Fibroblast of skin of right biceps (primary cell): ENCODE measurements at places on chromosomes 13 and 19.
A peak's percentile ranks its signal among the peaks of the same experiment; 100 is the strongest.

- no peak for DNase-seq
These were observed 385.9 kb upstream of the SPRY2 start for GRCh38 chr13:80726868-80727267.

GRCh38 chr19:6891761-6892385 lies 4.5 kb downstream of the ADGRE1 start:
- no peak for DNase-seq

DNA sequence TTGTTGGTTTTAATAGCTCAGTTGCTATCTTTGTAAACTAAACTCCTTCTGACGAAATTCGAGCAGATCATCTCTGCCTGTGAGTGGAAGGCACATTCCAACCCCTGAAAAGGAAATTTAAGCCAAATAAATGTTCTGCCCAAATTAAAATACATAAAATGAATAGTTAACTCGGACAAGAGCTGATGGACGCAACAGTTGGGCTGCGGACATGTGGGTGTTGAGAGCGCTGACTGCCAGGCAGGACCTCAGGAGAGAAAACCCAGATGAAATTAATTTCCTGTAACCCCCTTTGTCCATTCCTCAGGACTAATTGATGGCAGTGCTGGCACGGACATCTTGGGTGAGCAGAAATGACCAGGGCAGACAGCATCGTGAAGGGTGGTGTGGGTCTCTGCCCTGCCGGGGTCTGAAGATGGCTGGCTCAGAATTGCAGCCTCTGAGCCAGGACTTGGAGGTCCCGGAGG lies 86.5 kb downstream of the TSHZ3 start:
- no peak for DNase-seq

- DNase-seq: no peak
These were observed 31.0 kb downstream of the CRYL1 start for GRCh38 chr13:20494656-20495055.

GRCh38 chr19:57233207-57233606 lies 2.4 kb downstream of the AURKC start:
- DNase-seq: no peak

- DNase-seq: no peak
These were observed 16.0 kb downstream of the KLF2 start for GRCh38 chr19:16340654-16341053.

DNA sequence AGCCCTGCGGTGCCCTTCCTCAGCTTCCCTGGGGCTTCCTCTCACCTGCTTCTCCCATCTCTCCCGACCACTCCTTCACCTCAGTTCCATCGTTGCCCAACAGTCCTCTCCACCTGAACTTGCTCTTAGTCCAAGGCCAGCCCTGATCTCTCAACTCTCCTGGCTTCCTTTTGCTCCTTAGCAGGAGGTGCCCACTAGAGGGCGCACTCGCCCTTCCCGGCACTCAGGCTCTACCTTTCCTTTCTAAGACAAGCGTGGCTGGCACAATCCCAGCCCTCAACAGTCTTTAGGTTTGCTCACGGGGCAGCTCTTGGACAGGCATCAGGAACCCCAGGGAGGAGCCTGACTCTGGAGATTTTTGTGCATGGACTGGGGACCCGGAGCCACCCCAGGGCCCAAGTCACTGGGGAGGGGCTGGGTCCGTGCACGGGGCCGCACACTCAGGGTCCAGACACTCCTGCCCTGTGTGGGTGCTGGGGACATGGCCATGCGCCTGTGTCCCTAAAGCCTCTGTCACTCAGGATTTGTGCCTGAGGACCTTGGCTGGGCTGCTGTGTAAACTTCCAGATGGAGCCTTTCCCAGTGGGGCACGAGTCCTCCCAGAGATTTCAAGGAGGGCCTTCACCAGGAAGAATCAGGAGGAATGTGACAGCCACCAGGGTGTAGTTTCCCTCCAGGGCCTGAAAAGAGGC lies 12.1 kb upstream of the CEACAM8 start:
- DNase-seq: peak; percentile 30

- no peak for DNase-seq
These were observed 207.6 kb downstream of the DACH1 start for GRCh38 chr13:71659404-71659803.

- DNase-seq: no peak
These were observed 27.3 kb downstream of the EXOC3L2 start for GRCh38 chr19:45217957-45218334.

- no peak for DNase-seq
These were observed 23.1 kb upstream of the ASPDH start for GRCh38 chr19:50536662-50537305.

GRCh38 chr13:112903606-112904195 lies 65.3 kb upstream of the MCF2L start:
- no peak for DNase-seq

DNA sequence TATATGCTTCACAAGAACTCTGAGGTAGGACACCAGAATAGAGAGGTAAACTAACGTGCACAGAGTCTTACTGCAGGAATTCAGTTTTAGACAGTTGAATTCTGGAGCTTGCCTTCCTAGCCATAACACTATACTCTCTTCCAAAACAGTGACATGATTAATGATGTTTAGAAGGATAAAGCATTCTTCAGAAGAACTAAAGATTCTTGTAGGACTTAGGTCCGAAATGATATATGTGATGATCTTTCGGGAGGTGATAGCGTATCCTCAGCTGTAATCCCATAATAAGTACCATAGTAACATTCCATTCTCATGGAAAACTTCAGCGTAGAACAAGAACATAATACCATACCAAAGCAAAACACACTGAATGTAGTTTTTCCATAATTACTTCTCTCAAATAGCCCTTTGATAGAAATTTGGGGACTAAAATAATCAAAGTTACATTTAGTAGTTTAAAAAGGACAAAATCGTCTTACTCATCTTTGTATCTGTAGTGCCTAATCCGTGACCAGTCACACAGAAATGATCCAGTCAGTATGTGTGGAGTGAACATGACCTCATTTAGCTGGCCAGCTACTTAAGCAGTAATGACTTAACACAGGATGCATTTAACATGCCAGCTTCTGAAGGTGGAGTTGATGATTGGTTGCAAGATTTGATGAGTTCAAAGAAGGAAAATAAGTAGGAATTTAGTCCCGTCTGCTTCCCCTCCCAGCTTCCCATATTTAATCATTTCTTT lies 38.4 kb downstream of the PIBF1 start:
- peak; percentile 62 for DNase-seq

- no peak for DNase-seq
These were observed 2.1 kb upstream of the GRTP1 start for GRCh38 chr13:113365971-113366588.

DNA sequence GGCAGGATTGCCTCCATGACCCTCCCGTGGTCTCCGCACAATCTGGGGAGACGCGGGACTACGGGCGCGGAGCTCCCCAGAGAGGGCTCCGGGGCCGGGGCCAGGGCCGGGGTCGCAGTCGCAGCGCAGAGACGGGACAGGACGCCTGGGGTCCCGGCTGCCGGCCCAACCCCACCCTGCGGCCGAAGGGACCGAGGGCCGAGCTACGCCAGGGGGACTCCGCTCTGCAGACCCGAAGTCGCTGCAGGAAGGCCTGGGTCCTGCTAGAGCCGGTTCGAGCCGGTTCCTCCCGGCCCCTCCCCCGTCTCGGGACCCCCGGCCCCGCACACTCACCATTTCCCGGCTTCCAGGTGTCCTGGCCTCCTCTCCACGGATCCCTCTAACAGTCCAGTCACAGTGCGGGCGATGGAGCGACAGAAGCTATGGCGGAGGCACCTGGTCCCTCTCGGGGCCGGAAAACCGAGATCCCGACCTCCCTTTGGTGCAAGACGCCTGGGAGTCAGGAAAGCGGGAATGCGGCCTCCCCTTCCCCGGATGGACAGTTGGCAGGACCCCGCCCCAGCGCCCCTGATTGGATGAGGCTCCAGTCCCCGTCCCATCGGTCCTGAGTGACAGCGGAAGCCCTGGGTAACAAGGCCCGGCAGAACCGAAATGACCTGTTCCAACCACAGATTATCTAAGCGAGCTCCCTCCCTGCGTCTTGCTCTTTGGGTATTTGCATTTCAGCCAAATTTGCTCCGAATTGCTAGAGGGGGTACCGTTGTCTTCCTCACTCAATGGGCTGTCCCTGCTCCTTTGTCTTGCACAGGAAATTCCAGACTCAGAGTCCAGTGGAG lies at the start of gene ZNF625:
ZNF625 (minus strand) TSS at position 512 of the 836 bp plus-strand sequence; CDS start at position 336, 176 bp downstream.
- peak; percentile 89 for DNase-seq

- no peak for DNase-seq
These were observed 231.5 kb upstream of the KLHL1 start for GRCh38 chr13:70339738-70340137.

GRCh38 chr13:78299832-78300623 lies 303.3 kb downstream of the POU4F1 start:
- DNase-seq: no peak

DNA sequence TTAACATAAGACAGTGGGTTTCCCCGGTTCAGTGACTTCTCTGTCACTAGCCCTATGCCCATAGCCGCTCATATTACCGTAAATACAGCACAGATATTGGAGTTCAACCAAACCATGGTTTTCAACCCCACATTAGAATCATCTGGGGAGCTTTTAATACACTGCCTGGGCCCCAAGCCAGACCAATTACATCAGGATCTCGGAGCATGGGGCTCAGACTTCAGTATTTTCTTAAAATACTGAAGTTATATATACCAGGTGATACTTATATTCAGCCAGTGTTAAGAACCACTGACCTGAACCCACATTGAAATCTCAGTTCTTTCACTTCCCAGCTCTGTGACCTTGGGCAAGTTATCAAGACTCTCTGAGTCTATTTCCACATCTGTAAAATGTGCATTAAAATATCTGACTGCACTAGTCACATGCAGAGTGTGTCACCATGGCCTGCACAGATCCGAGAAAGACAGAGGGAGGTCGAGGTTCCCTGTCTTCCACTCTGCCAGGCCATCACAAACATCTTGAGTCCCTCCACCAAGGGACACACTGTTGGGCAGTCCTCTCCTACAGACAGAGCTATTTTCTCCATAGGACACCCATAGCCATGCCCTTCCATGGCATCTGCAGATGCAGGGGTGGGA lies 32.2 kb upstream of the IPO5 start:
- DNase-seq: peak; percentile 60

DNA sequence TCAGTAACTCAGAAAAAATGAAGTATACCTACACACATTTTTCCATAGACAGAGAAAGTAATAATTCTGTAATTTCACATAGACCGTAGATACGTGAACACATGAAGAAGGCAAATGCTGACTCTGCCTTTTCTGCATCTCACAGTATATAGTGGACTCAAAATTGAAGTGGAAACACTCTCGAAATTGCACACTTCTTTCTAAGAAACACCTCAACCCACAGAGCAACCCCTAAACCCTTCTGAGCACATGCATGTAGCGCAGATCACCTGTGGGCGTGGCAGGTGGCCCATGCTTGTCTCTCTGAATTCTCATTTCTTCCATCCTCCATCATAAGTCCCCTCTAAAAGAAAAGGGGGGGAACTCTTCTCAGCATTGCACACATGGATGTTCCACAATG lies 34.7 kb downstream of the COL4A1 start:
- DNase-seq: no peak

- peak; percentile 79 for DNase-seq
These were observed 4.1 kb downstream of the HMG20B start for GRCh38 chr19:3576696-3577443.
